ENCODE measurements at places on chromosomes 7 and 10. TPM values are rescaled to one million over a fixed set of nuclear protein-coding genes. Genes with fewer than 3 reads are reported as not detected.

DNA sequence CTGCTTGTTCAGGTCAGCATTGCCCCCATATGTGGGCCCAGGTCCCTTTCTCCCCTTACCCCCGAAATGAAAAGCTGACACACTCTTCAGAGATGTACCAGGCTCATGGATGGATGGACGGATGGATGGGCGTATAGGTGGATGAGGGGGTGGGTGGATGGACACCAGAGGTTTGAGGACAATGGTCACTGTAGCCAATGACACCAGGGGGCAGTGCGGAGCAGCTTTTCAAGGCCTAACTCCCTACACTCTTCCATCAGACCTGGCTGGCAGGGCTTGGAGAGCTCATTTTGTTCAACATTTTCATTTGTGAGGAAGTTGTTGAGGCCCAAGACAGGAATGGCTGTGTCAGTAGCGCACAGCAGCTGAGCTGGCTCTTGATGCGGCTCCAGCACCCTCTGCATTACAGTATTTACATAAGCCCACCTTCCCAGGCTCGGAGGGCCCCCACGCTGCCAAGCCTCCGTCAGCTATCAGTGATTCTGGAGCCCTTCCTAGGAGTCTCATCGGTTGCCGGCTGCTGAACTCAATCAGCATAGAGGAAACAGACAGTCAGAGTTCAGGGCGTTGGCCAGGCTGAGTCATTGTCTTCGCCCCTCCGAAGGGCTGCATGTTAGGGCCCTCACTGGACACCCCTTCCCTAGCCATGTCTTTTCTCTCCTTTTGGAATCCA, 11.6 kb upstream of the FFAR4 start:
- peak; percentile 87 for DNase-seq

The FAM131B gene
- 2.5 TPM for total RNA-seq

GRCh38 chr7:12729112-12729511, 41.7 kb downstream of the ARL4A start:
- DNase-seq = peak; percentile 25

GRCh38 chr10:5413012-5413938, 918 bp downstream of the NET1 start:
- DNase-seq = peak; percentile 43

The SPDYE2 gene
- total RNA-seq = not detected

The PAOX gene
- total RNA-seq = 12.7 TPM

The NUTM2E gene
- 0.37 TPM for total RNA-seq

DNA sequence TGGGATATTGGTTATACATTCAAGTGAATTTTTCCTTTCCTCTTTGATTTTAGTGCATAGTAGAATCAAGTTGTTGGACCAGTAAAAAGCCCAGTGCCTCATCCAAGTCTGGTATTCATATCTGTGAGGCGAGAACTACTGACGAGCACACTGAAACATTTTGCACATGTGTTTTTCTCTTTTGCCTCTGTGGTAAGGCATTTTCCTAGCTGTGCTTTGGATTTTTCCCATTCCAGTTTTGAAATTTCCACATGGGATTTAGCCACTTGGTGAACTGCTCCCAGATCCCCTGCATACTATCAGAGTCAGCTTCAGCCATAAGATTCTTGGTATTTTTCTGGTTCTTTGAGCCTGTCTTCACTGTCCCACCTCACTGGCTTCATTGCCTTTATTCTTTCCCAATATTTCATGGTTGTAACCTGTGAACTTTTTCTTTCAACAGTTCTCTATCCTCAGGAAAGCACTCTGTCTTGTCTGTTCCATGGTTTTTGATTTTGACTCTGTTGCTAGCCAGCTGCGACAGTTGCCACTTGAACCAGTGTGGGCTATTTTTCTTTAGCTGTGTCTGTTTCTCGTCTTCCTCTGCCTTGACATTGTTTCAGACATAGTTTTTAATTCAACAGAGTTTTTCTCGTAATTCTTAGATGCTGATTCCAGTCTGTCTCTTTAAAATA, 239.0 kb downstream of the REEP3 start:
- no peak for DNase-seq

GRCh38 chr10:133276435-133277201, at the start of gene ADAM8:
Gene ADAM8 (minus strand): TSS chr10:133276868. CDS start chr10:133276817, 51 bp downstream.
- peak; percentile 64 for DNase-seq

DNA sequence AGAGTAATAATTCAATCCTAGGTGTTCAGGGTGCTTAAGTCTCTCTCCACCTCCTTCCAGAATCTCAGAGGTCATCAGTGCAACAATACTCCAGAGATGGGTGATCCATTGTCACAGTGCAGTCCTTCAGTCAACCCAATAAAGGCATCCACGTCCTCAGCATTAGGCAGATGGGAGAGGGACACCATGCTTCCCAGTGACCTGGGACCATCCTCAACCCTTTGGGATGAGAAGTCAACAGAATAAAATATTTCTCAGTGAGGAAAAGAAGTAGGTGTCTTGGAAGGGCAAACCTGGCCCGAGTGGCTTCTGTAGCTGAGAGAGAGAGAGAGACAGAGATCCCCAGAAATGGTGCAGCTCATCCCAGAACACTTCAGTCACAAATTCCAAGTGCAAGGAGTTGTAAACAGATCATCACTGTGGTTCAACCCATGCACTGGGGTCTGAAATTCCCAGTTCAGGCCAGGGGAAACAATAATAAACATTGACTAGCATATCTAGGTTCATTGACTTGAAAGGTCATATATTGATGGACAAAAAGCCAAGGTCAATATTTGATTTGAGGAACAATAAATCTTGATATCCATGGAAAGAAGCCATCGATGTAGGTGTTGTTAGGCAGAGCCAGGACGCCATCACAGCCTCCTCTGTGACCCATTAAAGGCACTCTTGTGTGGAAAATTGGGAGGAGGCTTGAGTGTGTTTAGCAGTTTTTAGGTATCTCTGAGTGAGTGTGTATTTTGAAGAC, 256.0 kb upstream of the ZMIZ1 start:
- DNase-seq = no peak

The PNLIPRP2 gene
- total RNA-seq = 21.1 TPM

GRCh38 chr10:32159264-32159663, 103.0 kb upstream of the KIF5B start:
- no peak for DNase-seq

The RSPH10B gene
- total RNA-seq = not detected

- no peak for DNase-seq
Observed at GRCh38 chr10:78532480-78533042, 498.9 kb downstream of the RPS24 start.

DNA sequence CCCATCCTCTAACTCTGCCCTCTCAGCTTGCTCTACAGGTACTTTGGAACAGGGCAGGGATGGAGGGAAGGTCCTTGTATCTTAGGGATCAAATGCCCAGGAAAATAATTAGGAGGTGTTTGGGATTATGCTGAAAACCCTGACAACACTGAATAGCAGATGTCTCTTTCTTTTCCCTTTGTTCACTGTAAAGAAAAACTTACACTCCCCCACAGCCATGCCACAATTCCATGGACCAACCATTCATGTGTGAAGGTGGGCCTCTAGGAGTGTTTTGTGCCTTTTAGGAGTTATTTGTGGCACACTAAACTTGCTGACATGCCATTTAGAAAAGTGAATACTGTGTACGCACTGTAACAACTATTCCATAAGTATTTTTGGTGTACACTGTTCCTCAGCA, 108.1 kb downstream of the SNX10 start:
- DNase-seq = no peak

DNA sequence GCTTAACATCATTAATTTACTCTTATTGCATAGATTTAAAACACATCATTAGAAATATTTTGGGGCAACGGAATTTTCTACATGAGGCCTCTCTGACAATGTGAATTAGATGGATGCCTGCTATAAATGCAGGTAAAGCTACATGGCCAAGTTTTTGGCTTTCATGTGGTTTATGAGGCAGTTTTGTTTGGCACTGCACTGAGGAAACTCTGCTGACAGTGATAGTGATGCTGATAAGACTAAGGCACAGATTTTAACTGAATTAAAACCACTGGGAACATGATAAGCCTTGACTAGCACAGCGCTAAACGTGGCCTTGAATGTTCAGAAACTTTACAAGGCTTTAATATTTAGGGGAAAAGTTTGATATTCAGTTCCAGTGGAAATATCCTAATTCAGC, 114.3 kb upstream of the NOBOX start:
- no peak for DNase-seq

The SFTPA2 gene
- not detected for total RNA-seq

DNA sequence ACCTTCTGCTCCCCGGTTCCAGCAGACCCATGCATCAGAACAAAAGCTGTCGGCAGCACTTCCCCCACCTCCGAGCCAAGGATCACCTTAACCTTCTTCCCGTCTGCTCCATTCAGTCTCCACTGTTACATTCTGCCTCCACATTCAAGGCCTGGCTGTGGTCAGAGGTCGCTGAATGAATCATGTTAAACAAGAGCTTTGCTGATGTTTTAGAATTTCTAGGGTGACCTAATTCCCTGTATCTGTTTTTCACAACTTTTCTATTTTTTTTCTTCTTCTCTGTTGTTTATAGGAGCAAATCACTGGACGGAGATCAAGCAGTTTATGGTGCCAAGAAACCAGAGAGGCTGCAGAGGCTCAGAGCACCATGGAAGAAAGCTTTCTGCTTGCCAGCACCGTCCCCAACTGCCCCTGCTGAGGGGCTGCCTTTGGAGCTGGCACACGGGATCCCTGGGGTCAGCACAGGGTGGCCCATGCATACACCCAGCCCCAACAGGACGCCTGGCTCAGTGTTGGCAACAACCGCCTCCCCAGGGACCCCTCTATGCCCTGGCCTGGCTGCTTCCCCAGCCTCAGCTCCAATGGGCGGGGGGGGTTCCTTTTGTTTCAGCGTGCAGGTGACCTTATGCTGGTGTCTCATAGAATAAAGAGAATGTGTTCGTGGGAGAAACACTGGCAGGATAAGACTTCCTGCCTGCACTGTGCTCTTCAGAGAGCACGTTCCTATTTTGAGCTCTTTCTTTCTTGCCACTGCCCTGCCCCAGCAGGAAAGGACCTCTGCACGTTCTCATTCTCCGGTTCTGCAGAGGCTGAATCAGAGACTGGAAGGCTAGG, 182.7 kb upstream of the LYZL2 start:
- DNase-seq = peak; percentile 55

DNA sequence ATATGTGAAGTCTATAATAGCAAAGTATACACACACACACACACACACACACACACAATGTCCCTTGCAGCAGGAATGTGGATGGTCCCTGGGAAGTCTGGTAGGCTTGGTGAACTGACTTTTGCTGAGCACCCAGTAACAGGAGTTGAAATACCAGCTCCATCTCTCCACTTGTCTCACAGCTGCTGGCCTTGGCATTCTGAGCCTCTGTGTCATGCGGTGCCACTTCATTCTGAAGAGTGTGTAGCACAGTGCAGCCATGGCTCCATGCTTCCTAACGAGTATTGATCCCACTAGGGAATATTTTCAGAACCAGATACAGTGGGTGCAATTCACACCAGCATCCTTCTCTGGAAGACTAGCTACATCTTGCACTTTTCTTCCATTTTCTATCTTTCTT, 192.4 kb downstream of the ADARB2 start:
- no peak for DNase-seq

DNA sequence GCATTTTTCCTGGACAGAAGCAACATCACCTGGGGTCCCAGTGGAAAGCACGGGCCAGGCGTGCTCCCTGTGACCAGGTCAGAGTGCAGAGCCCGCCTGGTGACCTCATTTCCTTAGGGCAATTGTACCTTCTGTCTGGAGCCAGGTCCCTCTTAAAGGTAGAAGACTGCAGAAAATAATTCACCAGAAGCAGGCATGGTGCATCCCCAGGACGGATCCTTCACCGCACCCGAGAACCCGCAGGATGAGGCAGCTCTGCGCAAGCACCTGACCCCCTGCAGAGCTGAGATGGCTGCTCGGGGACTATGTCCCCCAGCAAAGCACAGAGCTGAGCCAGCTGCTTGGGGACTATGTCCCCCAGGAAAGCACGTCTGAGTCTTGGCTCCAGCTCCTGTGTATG, 557.6 kb downstream of the PTPRN2 start:
- DNase-seq = no peak

DNA sequence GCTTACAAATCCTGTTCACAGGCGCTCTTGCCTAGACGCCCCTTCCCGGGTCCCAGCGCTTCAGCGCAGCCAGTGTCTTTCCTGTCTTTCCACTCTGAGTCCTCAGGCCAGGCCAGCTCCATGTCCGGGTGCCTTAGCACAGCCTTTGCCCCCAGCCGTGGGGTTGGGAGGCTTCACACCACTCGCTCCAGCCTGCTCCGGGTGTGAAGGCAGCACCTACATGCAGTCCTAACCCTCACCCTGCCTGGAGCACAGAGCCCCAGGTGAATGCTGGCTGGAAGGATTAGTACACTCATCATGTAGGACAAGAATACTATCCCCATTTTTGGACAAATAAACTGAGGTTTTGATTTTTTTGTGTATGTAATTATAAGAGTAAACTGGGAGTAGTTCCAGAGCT, 81.7 kb upstream of the TMEM72 start:
- no peak for DNase-seq

DNA sequence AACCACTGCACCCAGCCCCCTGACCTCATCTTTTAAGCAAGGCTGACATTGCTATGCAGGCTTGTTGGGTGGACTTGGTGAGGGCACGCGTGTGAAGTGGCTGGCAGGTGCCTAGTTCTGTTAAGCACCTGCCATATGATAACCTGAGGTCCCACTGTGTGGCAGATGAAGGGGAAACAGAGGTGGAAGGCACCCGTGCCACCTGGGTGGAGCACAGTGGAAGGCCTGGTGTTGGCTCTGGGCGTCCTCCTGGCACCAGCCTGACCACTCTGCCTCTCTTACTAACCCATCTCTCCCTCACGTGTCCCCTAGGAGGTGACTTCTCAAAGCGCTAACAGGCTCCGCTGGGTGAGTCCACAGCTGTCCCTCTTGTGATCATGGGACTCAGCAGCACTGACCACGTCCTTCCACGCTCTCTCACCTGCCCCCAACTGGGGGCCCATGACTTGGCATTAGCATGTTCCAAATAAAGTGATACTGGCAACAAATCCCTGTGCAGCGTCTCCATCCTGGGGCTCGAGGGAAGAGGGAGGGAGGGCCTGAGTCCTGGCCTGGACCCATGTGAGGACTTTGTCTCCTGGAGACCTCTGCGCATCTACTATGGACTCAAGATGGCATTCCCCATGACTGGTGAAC, 4.6 kb upstream of the ZNF862 start:
- no peak for DNase-seq

DNA sequence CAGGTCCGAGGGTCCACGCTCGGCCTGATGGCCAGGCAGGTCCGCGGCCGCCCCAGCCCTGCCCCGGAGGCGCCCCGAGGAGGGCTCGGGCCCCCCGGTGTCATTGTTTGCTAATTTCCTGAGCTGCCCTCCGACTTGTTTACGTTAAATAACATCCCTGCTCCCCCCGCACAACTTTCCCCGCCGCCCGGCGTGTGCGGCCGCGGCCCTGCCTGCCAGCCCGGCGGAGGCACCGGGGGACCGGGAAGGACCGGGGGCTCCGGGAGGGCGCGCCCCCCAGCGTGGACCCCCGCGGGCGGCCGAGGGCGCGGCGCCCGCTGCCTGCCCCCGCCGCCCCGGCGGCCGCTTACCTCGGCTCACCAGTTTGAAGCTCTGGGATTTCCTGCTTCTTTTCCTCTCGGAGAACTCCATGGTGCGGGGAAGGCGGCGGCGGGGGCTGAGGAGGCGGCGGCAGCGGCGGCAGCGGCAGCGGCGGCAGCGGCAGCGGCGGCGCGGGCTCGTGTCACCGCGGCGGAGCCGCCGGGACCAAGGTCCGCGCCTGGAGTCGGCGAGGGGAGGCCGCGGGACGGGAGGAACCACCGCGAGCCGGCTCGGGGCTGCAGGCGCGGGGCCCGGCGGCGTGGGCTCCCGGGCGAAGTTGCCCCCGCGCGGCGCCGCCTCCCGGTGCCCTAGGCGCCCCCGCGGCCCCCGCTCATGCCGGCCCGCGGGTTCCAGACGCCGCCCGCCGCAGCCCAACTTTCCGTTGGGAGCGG, 515 bp downstream of the BEND7 start:
- DNase-seq = peak; percentile 74

The CDNF gene
- 7.6 TPM for total RNA-seq

The SLC13A4 gene
- not detected for total RNA-seq

The STK32C gene
- 7.9 TPM for total RNA-seq
